Astrocyte (in vitro differentiated cells and primary cell): ENCODE measurements at places on chromosomes 2 and 18.

DNA sequence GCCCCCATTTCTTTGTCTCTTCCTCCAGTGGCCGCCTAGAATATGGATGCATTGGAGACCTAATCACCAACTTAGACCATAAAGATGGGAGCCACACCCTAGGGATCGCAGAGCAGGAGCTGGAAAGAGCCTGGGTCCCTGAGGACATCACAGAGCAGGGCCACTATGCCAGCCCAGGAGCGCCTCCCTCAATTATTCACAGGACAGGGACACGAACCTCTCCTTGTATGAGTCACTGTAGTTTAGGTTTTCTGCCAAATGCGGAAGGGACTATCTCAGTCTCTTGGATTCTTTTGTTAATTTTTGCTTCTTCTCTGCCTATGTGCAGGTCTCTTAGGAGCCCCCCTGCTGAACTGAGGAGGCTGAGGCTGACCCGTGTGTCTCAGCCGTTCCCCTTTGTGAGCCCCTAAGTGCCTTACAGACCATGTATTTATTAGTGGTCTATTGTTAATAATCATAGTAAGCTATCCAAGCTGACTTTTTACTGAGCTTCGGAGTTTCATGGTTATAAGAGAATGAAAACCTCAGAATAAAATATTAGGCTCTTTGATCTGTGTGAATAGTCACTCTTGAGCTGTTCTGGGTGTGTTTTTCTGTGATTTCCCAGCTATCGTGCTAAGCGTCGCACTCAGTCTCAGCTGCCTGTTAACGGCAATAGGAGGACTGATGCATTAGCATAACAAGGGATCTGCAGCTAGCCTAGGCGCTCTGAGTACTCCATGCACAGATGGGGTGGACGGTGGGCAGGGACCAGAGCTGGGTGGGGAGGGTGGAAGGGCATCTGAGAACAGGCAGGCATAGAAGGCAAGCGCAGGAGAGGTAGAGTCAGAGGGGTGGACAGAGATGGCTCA lies 12.7 kb upstream of the PTPN4 start:
- peaks cover 23% of the 10 kb centered on the region for H3K4me1 ChIP-seq
- H3K4me3 ChIP-seq = no peak overlapping the region
- DNase-seq = no peak
- no peaks in the 10 kb centered on the region for H3K27me3 ChIP-seq

- no peaks in the 10 kb centered on the region for H3K36me3 ChIP-seq
- no peaks in the 10 kb centered on the region for H3K27me3 ChIP-seq
- no peak overlapping the region for H3K27ac ChIP-seq
- H3K4me3 ChIP-seq = no peak overlapping the region
- DNase-seq = no peak
Observed at GRCh38 chr18:14941256-14941655, 193.3 kb downstream of the ANKRD30B start.

GRCh38 chr2:28620291-28620793 lies 124.5 kb downstream of the PLB1 start:
- H3K4me1 ChIP-seq = peaks cover 20% of the 10 kb centered on the region
- no peak overlapping the region for H3K4me3 ChIP-seq
- no peaks in the 10 kb centered on the region for H3K36me3 ChIP-seq
- H3K27ac ChIP-seq = peak overlapping the region; percentile 50
- no peak for DNase-seq

GRCh38 chr2:240836781-240837467 lies 16.9 kb upstream of the KIF1A start:
- peaks cover 8% of the 10 kb centered on the region for H3K27me3 ChIP-seq
- H3K27ac ChIP-seq = no peak overlapping the region
- H3K4me1 ChIP-seq = peaks cover 6% of the 10 kb centered on the region
- no peaks in the 10 kb centered on the region for H3K36me3 ChIP-seq

- H3K36me3 ChIP-seq = no peaks in the 10 kb centered on the region
- no peak overlapping the region for H3K4me3 ChIP-seq
- no peaks in the 10 kb centered on the region for H3K27me3 ChIP-seq
- DNase-seq = peak; percentile 83
Observed at GRCh38 chr18:35282353-35282752, 7.7 kb downstream of the ZSCAN30 start.

DNA sequence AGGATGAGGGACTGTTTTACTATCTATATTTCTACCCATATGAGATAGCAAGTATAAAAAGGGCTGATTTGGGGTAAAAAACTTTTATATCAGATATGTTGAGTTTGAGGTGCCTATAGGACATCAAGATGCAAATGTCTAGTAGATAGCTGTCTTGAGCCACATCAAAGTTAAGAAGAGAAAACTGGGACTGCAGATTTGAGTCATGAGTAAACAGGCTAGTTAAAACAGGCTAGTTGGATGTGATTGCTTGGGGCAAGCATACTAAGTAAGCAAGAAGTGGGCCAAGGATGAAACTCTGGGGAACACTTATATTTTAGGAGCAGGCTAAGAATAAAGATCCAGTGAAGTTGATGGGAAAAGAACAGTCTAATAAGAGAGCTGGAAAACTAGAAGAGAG lies 2.8 kb upstream of the SCRN3 start:
- no peak for DNase-seq
- H3K4me3 ChIP-seq = no peak overlapping the region
- H3K27me3 ChIP-seq = no peaks in the 10 kb centered on the region
- peaks cover 6% of the 10 kb centered on the region for H3K36me3 ChIP-seq
- peaks cover 11% of the 10 kb centered on the region for H3K4me1 ChIP-seq
- no peak overlapping the region for H3K27ac ChIP-seq

GRCh38 chr2:121150126-121150525 lies 134.9 kb downstream of the TFCP2L1 start:
- H3K36me3 ChIP-seq = no peaks in the 10 kb centered on the region
- H3K27ac ChIP-seq = no peak overlapping the region
- peaks cover 7% of the 10 kb centered on the region for H3K27me3 ChIP-seq
- no peak for DNase-seq

DNA sequence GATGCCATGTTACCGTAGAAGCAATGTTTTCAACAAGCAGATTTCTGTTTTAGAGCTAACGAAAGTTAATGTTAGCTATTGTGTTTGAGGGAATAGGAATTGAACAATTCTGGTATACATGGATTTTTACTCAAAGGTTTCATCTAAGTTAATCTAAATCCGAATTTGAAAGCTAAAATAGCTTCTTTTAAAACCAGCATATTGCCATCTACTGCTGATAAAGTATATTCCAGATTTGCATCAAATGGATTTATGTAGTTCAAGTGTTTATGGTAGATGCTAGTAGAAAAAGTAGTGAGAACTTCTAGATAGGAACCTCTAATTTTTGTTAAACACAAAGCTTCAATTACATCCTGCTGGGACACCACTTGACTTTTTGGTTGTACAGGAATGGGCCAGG lies 1569.5 kb upstream of the NXPH2 start:
- no peaks in the 10 kb centered on the region for H3K36me3 ChIP-seq
- no peak for DNase-seq
- no peak overlapping the region for H3K4me3 ChIP-seq
- no peak overlapping the region for H3K27ac ChIP-seq
